ENCODE measurements at places on chromosomes 6 and 20.

- DNase-seq: no peak
Observed at GRCh38 chr6:137769797-137770362, 97.2 kb upstream of the TNFAIP3 start.

DNA sequence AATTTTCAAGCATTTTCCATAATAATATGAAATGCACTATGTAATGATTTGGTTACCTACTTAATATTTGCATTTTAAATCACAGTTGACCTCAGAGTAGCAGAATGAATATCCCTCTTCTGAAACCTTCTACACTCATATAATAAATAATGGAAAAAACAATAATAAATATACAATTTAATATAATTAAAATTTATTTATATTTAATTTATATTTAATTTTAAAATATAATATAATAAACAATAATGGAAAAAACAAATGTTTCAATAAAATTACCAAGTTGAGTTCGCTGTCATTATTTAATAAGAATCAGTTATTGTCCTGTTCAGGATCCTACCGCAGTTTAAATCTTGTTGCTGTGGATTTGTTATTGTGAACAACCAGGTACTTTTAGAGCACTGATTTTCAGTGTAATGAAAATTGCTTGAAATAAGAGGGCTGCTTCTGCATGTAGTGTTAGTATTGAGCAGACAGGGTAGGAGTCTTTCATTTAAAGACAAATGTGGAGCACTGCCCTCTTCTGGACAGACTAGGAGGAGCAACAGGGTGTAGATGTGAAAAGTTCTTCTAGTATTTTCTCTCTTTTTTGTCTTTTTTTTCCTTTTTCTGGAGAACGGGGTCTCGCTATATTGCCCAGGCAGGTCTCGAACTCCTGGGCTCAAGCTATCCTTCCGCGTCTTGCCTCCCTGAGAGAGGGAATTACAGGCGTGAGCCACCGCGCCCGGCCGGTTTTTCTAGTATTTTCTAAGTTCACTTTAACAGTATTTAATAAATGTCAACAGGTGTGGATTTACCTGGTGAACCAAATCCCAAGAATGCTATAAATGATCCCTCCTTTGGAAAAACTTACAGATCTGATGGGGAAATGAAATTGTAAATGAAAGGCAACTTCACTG lies 13.6 kb downstream of the TRAPPC3L start:
- DNase-seq: no peak

GRCh38 chr20:49030954-49031619 lies 15.0 kb upstream of the CSE1L start:
- DNase-seq: no peak

DNA sequence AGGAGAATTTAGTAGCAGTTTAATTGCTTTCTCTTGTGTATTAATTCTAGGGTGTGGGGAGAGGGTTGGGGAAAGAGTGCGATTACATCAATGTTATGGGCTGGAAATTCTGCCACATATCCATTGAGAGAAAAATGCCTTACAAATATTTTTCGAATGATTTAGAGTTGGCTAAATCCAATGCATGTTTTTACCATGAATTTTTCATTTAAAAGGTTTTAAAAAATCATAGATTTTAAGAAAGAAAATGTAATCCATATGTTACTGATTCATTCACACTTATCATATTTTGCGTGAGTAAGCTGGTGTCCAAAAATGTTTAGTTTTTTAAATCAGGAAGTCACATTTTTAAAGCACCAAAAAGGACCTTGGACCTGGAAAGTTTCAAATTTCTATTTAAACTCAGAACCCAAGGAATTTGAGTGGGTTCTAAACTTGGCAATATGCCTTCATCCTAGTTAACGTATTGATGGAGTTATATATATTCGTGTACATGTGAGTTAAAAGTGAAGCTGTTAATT lies 627.4 kb upstream of the CITED2 start:
- DNase-seq: no peak

- DNase-seq: no peak
Observed at GRCh38 chr6:146277142-146277541, 248.3 kb downstream of the GRM1 start.

- DNase-seq: no peak
Observed at GRCh38 chr6:36033935-36034334, 6.3 kb downstream of the MAPK14 start.

GRCh38 chr6:45448417-45449389 lies 71.0 kb upstream of the SUPT3H start:
- DNase-seq: no peak

- no peak for DNase-seq
Observed at GRCh38 chr20:62054451-62054953, 11.2 kb downstream of the TAF4 start.

GRCh38 chr20:62723351-62723750 lies 14.7 kb downstream of the NTSR1 start:
- no peak for DNase-seq

GRCh38 chr20:25247518-25247955 lies 348 bp upstream of the PYGB start:
- DNase-seq: no peak

GRCh38 chr20:64108731-64109681 lies 1.6 kb upstream of the NPBWR2 start:
- DNase-seq: no peak

- no peak for DNase-seq
Observed at GRCh38 chr6:8683204-8683603, 247.9 kb upstream of the SLC35B3 start.

GRCh38 chr20:45798935-45799642 lies 7.3 kb downstream of the DNTTIP1 start:
- DNase-seq: no peak

GRCh38 chr6:44169886-44170570 lies 11.4 kb downstream of the CAPN11 start:
- DNase-seq: no peak

GRCh38 chr20:59084041-59084850 lies 41.7 kb upstream of the PRELID3B start:
- no peak for DNase-seq

- no peak for DNase-seq
Observed at GRCh38 chr20:39632176-39632575, 670.0 kb downstream of the DHX35 start.

GRCh38 chr6:156109713-156110112 lies 654.1 kb upstream of the NOX3 start:
- DNase-seq: no peak

DNA sequence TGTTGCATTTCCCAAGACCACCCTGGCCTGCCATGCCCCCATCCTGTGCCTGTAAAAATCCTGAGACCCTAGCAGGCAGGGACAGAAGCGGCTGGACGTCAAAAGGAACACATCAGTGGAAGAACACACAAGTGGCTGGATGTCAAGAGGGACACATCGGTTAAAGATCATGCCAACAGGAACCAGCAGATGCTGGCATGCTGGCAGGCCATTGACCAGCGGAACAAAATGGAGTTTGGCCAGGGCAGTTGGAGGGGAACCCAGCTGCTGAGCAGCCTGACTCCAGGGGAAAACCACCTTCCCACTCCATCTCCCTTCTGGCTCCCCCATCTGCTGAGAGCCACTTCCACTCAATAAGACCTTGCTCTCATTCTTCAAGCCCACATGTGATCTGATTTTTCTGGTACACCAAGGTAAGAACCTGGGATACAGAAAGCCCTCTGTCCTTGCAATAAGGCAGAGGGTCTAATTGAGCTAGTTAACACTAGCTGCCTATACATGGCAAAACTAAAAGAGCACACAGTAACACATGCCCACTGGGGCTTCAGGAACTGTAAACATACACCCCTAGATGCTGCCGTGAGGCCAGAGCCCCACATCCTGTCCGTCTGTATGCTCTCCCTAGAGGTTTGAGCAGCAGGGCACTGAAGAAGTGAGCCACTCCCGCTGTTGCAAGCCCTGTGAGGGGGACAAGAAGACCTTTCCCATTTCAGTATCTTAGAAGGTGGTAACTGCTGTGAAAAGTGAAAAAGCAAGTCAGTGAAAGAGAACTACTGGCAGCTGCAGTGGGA lies 4.2 kb upstream of the TSBP1 start:
- no peak for DNase-seq

GRCh38 chr6:48429021-48429420 lies 318.0 kb upstream of the PTCHD4 start:
- no peak for DNase-seq
